Glutamatergic neuron (in vitro differentiated cells): ENCODE measurements at places on chromosomes 13 and 19.
A peak's percentile ranks its signal among the peaks of the same experiment; 100 is the strongest.

DNA sequence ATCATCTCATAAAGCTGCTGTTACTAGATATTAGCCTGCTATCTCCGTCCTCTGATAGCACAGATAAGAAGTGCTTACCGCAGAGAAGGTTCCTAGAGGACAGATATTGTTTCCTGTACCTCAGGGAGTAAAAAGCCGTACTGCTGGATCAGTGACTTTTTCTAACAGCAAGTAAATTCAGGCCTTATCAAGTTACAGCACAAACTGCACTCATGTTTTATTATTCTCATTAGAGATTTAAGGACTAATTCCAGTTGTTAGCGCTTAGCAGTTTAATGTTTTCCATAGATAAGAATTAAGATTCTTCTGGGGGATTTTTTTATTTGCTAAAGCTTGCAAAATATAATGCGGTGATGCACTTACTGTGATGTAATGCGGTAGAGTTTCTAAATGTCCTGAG is 119.0 kb upstream of the OBI1 start:
- DNase-seq: no peak

DNA sequence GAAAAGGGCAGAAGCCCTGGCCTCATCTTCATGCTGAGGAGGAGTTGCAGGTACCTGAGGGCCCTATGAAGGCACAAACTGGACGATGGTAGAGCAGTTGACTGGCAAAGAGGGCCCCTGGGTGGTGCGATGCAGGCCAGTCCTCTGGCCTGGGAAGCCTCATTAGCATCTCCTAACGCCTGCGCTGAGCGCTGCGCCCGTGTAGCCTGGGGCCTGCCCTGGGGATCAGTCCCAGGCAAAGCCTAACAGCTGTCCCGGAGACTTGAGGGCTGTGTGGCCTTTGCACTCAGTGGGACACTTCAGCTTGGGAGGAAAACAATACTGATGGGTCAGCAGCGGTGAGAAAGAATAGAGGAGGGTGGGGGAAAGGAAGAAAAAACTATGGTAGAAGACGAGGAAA is 187.7 kb downstream of the RAP2A start:
- peak; percentile 56 for DNase-seq

GRCh38 chr13:33144358-33144784 is 128.1 kb downstream of the KL start:
- no peak for DNase-seq

- DNase-seq: no peak
Measured at GRCh38 chr13:100490692-100491091, 97.9 kb downstream of the GGACT start.

- no peak for DNase-seq
Measured at GRCh38 chr13:40640845-40641458, 25.5 kb downstream of the FOXO1 start.

GRCh38 chr19:47111006-47111621 is 2.5 kb downstream of the ZC3H4 start:
- peak; percentile 33 for DNase-seq

DNA sequence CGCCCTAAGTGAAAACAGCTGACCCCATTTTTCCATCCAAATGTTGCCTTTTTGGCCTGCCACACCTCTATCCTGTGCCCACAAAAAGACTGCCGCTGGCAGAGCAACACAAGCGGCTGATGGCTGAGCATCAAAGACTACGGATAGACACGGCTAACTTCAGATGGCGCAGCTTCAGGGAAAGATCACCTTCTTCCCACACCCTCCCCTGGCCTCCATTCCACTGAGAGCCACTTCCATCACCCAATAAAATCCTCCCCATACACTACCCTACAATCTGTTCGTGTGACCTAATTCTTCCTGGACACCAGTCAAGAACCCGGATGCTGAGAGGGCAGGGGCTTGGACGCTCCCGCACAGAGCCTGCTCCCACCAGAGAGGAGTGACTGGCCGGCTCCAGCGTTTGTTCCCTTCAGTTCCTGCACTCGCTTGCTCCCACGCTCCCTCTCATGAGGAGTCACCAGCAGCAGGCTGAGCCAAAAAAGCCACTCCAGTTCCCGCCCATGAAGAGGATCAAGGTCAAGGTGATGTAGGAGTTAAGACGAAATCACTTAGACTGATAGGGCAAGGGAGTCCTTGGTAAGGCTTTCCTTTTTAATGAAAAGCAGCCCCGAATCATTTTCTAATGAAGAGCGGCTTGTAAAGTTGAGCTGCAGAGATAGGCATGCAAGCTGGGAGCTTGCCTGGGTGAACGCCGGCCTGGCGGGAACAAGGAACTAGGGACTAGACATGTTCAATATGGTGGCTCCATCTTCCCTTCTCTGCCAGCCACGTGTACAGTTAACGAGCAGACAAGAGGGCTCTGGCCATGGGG is 35.7 kb downstream of the TSKS start:
- DNase-seq: no peak

DNA sequence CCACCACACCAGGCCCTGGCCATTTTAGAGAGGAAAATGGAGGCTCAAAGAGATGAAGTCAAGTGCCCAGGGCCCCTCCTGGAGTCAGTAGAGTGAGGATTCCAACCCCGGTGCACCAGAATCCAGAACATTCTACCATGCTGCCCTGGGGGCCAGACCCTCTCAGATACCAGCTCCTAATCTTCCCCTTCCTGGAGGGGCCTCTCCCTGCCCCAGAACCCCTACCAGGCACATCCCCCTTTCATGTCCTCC is 11.1 kb downstream of the CAPN12 start:
- no peak for DNase-seq

- no peak for DNase-seq
Measured at GRCh38 chr13:92137520-92137919, 739.1 kb downstream of the GPC5 start.

DNA sequence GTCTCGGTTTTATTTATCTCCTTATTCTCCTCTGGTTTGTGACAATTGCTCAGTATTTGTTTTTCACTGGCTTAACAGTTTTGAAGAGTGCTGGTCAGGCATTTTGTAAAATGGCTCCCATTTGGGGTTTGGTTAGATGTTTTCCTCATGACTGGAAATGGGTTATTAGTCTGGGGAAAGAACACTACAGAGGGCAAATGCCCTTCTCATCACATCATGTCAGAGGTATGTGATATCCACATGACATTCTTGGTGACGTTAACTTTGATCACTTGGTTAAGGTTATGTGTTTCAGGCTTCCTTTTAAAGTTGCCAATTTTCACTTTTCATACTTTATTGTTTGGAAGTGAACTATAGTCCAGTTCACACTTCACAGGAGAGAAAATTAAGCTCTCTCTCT is 74.8 kb upstream of the KLHL1 start:
- no peak for DNase-seq

DNA sequence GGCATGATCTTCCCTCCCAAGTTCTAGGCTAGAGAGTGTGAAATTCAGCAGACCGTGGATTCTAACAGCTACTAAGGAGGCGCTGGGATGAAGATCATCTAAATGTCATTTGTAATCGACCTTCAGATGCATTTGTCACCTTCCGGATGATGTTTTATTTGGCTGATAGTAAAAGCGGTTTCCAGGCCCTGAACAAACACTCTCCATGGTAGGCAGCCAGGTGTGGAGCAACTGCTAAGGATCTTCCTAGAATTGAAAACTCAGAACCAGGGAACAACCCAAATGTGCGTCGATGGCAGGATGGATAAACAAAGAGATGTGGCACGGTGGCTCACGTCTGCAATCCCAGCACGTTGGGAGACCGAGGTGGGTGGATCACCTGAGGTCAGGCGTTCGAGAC is 107.2 kb upstream of the CACNA1A start:
- DNase-seq: no peak

GRCh38 chr13:99982036-99982730 is 599 bp downstream of the ZIC2 start:
- DNase-seq: peak; percentile 66

DNA sequence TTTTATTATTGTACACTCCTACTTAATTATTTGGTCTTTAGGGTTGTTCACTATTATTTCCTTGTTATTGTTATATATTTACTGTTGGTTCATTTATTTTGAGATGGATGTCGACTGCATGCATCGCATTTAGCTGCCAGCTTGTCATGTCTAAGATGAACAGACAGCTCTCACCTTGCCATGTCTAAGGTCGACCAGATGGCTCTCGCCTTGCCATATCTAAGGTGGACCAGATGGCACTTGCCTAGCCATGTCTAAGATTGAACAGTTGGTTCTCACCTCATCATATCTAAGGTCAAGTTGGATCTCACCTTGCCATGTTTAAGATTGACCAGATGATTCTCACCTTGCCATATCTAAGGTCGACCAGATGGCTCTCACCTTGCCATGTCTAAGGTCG is 1440.9 kb downstream of the UQCRFS1 start:
- no peak for DNase-seq

- no peak for DNase-seq
Measured at GRCh38 chr19:18002347-18002850, 5.6 kb upstream of the ARRDC2 start.

- no peak for DNase-seq
Measured at GRCh38 chr13:40586886-40587565, 79.4 kb downstream of the FOXO1 start.

- DNase-seq: no peak
Measured at GRCh38 chr13:111659219-111659775, 338.9 kb downstream of the TEX29 start.

DNA sequence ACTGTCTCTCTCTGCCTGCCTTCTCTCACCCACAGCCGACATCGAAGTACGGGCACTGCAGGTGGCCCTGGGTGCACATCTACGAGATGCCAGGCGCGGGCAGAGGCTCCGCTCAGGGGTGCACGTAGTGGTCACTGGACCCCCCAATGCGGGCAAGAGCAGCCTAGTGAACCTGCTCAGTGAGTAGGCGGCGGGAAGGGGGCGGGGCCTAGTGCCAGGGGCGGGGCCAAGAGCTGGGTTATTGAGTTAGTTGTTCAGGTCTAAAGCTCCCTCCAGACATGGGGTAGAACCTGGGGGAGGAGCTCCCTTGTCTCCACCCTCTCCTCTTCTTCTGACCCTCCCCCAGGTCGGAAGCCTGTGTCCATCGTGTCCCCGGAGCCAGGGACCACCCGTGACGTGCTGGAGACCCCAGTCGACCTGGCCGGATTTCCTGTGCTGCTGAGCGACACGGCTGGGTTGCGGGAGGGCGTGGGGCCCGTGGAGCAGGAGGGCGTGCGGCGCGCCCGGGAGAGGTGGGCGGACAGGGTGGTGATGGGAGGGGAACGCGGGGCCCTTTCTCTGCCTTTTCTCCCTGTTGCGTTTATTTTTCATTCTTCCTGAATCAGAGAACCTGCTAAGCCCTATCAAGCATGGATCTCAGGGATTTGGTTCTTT is 1.9 kb downstream of the GTPBP3 start:
- no peak for DNase-seq

DNA sequence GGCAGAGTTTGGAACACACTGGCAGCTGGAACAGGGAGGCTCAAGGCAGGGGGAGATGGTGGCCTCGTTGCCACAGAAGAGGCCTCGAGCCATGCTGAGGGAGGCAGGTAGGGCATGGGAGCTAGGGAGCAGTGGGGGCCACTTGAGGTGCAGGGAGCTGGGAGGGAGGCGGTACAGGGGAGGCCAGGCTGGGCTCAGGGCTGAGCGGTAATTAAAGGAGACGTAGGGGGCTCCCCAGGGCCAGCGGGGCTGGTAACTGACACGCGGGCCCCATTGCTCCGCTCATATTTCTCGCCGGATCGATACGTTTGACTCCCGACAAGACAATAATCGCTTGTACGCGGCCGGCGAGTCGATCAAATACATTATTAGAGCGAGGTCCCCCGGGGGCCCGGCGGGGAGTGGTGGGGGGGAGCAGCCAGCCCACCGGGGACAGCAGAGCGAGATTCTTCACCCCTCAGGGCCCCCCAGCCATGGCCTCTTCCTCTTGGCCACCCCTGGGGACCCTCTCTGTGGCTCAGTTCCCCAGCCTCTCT is 2.4 kb upstream of the POU2F2 start:
- DNase-seq: no peak

DNA sequence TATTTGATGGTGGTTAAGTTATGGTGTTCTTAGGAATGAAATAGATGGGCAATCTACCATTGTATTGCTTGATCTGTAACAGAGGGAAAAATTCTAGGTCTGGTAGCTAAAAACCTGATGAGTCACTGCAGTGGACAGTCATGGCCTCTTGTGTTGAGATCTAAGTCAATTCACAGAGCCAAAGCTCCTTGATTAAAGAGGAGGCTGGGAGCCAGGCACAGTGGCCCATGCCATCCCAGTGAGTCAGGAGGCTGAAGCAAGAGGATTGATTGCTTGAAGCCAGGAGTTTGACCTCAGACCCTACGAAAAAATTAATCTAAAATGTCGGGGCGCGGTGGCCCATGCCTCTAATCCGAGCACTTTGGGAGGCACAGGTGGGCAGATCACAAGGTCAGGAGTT is 67.1 kb upstream of the KPNA3 start:
- no peak for DNase-seq

DNA sequence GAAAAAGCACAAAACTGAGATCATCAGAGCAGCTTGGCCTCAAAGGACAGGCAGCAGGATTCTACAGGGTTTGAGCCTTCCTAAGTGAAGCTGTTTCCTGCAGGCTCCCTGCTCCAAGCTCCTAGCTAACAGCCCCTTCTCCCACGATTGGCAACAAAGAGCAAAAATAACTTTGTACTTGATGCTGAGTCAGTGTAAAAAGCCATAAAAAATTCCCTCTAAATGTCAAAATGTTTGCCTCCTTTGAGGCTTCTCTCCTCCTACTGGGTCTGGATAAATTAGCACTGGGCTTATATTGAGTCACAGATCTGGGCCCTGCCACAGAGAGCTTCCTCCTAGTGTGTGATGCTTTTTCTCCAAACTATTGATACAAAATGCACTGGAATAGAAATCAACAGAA is 153.3 kb downstream of the TNFRSF19 start:
- no peak for DNase-seq

GRCh38 chr13:37295573-37295972 is 190.1 kb upstream of the CSNK1A1L start:
- DNase-seq: no peak

GRCh38 chr13:20193907-20194631 is 1.3 kb upstream of the GJB2 start:
- DNase-seq: no peak

GRCh38 chr19:38047641-38048040 is 140.6 kb downstream of the SIPA1L3 start:
- no peak for DNase-seq
